Central memory CD8-positive, alpha-beta T cell (primary cell): ENCODE measurements at places on chromosomes 1 and 21.

DNA sequence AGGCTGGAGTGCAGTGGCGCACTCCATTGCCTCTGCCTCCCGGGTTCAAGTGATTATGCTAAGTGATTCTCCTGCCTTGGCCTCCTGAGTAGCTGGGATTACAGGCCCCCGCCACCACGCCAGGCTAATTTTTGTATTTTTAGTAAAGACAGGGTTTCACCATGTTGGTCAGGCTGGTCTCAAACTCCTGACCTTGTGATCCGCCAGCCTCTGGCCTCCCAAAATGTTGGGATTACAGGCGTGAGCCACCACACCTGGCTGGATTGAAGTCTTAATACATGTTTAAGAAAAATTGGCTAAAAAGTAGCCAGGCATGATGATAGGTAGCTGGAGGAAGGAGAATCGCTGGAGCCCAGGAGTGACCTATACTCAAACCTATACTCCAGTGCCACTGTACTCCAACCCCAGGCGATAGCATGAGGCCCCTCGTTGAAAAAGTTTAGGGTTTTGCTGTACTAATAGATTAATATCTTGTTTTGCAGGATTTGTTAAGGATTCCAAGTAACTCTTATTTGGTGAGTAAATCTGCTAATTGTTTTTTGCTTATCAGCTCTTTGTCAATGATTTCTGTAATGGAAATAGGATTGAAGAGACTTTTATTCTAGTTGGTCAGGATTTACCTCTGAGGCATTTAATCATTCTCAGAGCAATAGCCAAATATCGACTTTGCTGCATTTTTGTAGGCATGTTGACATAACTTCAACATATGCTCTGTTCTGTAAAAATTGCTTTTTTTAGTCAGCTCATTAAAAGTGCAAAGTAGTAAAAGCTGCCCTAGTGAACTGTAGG, 2.0 kb downstream of the RCC1 start:
- H3K27ac ChIP-seq, result peak overlapping the region; percentile 93

- no peaks in the 10 kb centered on the region for H3K36me3 ChIP-seq
- H3K4me3 ChIP-seq, result no peak overlapping the region
- no peak for DNase-seq
- H3K4me1 ChIP-seq, result peaks cover 3% of the 10 kb centered on the region
- H3K27ac ChIP-seq, result no peak overlapping the region
Observed at GRCh38 chr1:5312862-5313261, 658.5 kb downstream of the AJAP1 start.

- H3K27ac ChIP-seq, result no peak overlapping the region
- no peak for DNase-seq
- H3K4me3 ChIP-seq, result no peak overlapping the region
- peaks cover 2% of the 10 kb centered on the region for H3K36me3 ChIP-seq
- peaks cover 14% of the 10 kb centered on the region for H3K27me3 ChIP-seq
- H3K4me1 ChIP-seq, result peaks cover 6% of the 10 kb centered on the region
Observed at GRCh38 chr1:228472655-228473054, 14.5 kb upstream of the RNF187 start.

- H3K36me3 ChIP-seq, result peaks cover 66% of the 10 kb centered on the region
- peak overlapping the region; percentile 86 for H3K27ac ChIP-seq
- peak overlapping the region; percentile 51 for H3K4me3 ChIP-seq
- no peaks in the 10 kb centered on the region for H3K27me3 ChIP-seq
- no peak for DNase-seq
Observed at GRCh38 chr1:155966135-155966534, 12.2 kb downstream of the ARHGEF2 start.

DNA sequence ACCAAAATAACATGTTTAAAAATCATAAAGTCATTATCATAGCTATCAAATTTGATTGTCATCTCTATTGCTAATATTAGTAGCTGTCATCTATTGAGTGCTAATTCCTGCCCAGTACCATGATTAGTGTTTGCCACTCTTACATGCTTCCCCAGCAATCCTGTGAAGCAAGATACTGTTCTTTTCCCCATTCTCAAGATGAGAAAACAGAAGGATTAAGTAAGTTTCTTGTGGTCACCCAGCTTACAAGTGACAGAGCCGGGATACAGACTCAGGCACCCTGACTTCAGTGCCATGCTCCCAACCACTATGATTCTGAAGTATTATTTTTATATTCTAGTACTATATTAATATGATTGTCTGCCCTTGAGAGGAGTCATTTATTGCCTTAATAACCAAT, 36.5 kb downstream of the LRRC8C start:
- H3K36me3 ChIP-seq, result peaks cover 8% of the 10 kb centered on the region
- peak overlapping the region; percentile 33 for H3K4me3 ChIP-seq
- H3K27me3 ChIP-seq, result no peaks in the 10 kb centered on the region
- peaks cover 87% of the 10 kb centered on the region for H3K4me1 ChIP-seq
- peak overlapping the region; percentile 80 for H3K27ac ChIP-seq
- no peak for DNase-seq

DNA sequence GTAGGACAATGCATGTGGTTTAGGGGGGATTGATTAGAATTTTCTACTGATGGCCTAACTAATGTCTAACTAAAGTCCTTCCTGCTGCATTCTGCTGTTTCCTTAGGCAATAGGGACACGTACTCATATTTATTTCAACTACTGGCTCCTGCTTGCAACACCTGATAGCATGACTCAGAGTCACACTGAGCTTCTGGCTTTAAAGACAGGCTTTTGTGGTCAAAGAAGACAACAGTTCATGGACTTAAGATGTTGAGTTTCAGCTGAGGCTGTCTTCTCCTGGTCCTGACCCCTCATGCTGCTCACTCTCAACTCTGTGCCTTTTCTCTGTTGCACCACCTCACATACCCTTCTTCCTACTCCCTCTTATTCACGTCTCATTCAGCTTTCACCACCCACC, 29.1 kb upstream of the TRABD2B start:
- DNase-seq, result no peak
- no peak overlapping the region for H3K27ac ChIP-seq
- H3K4me1 ChIP-seq, result no peaks in the 10 kb centered on the region
- no peaks in the 10 kb centered on the region for H3K36me3 ChIP-seq
- H3K4me3 ChIP-seq, result no peak overlapping the region
- H3K27me3 ChIP-seq, result peaks cover 30% of the 10 kb centered on the region

DNA sequence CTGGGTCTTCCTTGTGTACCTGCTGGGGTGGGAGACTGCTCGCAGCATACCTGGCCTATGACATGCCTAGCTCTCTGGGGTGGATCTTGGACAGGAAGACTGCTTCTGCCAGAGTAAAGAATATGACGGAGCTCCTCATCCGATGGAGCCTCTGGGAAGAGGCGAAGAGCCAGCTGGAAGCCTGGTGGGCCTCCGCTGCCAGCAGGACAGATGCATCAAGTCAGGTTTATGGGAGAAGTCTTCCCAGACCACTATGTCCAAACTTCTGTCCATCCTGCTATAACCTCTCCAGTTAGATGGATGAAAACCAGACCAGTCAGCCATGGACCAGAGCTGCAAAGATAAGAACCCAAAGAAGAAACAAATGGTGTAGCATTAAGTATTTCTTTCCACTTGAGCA, 27.7 kb upstream of the NGF start:
- no peaks in the 10 kb centered on the region for H3K27me3 ChIP-seq
- H3K27ac ChIP-seq, result no peak overlapping the region
- no peaks in the 10 kb centered on the region for H3K4me1 ChIP-seq
- H3K4me3 ChIP-seq, result no peak overlapping the region
- H3K36me3 ChIP-seq, result no peaks in the 10 kb centered on the region

- no peak overlapping the region for H3K4me3 ChIP-seq
- no peaks in the 10 kb centered on the region for H3K36me3 ChIP-seq
- no peaks in the 10 kb centered on the region for H3K27me3 ChIP-seq
- no peak overlapping the region for H3K27ac ChIP-seq
- DNase-seq, result no peak
Observed at GRCh38 chr21:25097648-25098047, 509.6 kb downstream of the MRPL39 start.

GRCh38 chr1:43137445-43138052, 34.5 kb downstream of the EBNA1BP2 start:
- H3K4me1 ChIP-seq, result no peaks in the 10 kb centered on the region
- H3K4me3 ChIP-seq, result no peak overlapping the region
- DNase-seq, result no peak
- peaks cover 64% of the 10 kb centered on the region for H3K27me3 ChIP-seq
- no peaks in the 10 kb centered on the region for H3K36me3 ChIP-seq

- no peaks in the 10 kb centered on the region for H3K27me3 ChIP-seq
- peaks cover 3% of the 10 kb centered on the region for H3K36me3 ChIP-seq
- H3K27ac ChIP-seq, result no peak overlapping the region
- peaks cover 22% of the 10 kb centered on the region for H3K4me1 ChIP-seq
Observed at GRCh38 chr1:3905953-3906671, 6.0 kb upstream of the C1orf174 start.

GRCh38 chr1:145885738-145886287, at the start of gene ANKRD35:
TSS of gene ANKRD35 (minus strand) at chr1:145885866. CDS start at chr1:145885758, 108 bp downstream.
- peak within 1 kb of the TSS; percentile 69 for H3K4me3 ChIP-seq
- peaks cover 31% of the 10 kb centered on the region for H3K27me3 ChIP-seq
- H3K27ac ChIP-seq, result no peak within 1 kb of the TSS
- DNase-seq, result peak; percentile 79
- H3K4me1 ChIP-seq, result peaks cover 12% of the 10 kb centered on the region

GRCh38 chr1:116766616-116767469, 12.6 kb downstream of the CD2 start:
- H3K4me1 ChIP-seq, result peaks cover 100% of the 10 kb centered on the region
- H3K27ac ChIP-seq, result peak overlapping the region; percentile 98
- no peaks in the 10 kb centered on the region for H3K27me3 ChIP-seq
- peak overlapping the region; percentile 96 for H3K4me3 ChIP-seq

DNA sequence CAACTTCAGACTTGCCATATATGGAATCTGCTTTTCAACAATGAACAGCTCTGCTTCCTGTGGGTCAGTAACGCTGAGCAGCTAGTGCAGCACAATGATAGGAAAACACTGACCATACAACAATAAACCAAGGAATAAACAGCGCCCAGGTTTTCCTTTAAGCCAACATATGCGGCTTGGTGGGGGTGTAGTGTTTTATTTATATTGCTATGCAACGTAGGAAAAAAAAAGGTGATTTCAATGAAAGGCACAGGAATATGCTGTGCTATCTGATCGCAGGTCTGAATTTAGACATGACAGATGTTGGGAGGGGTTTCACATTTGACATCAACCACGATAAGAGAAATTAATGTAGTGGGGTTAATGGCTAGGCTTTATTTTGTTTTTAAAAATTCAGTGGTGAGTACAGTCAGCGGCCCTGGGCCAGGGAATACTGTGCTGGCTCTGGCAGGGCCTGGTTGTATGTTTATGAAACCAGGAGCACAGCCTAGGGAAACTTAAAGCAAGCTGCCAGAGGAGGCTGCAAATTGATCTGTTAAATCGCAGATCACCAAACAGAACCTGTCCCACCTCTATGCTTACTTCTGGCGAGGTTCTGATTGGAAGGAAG, 4.3 kb downstream of the TSPAN2 start:
- H3K36me3 ChIP-seq, result peaks cover 6% of the 10 kb centered on the region
- H3K27me3 ChIP-seq, result no peaks in the 10 kb centered on the region
- DNase-seq, result no peak
- H3K27ac ChIP-seq, result peak overlapping the region; percentile 54
- peaks cover 30% of the 10 kb centered on the region for H3K4me1 ChIP-seq

DNA sequence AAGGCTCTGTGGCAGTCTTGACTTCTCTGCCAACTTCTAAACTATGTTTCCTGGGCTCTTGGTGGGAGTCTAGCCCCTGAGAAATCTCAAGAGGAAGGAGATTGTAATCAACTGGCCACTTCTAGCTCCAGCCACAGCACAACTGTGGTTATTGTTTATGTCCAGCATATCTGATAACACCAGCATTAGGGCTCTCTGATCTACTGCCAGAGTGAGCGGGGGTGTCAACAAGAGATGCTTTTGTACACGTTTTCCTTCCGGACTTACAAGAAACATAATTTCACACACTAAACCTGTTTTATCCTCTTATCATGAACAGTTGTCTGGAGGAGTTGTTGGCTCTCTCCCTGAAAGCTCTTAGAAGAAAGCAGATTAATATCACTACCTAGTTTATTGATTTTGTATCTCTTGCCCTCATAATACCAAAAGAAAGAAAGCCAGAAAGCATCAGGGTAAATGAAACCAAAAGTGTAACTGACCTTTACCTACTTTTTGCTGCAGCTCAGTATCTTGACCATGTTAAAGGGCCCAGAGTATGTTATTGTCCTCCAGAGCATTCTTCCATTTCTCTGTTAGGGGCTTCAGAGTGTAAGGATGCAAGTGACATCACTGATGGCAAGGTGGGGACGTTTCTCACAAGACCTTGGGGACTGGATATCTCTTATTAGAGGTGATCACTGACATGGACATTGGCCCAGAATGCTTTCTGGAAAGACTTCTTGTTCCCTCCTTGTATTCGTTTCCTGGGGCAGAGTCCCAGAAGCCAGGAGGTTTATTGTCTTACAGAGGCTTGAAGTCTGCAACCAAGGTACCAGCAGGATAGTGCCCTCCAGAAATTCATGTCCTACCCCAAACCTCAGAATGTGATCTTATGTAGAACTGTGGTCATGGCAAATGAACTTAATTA, 9.6 kb upstream of the SH2D1B start:
- peaks cover 89% of the 10 kb centered on the region for H3K27me3 ChIP-seq
- no peaks in the 10 kb centered on the region for H3K36me3 ChIP-seq
- no peak for DNase-seq
- no peaks in the 10 kb centered on the region for H3K4me1 ChIP-seq
- no peak overlapping the region for H3K4me3 ChIP-seq
- H3K27ac ChIP-seq, result no peak overlapping the region

GRCh38 chr1:118077331-118078045, 107.5 kb downstream of the SPAG17 start:
- no peak overlapping the region for H3K27ac ChIP-seq
- H3K4me1 ChIP-seq, result no peaks in the 10 kb centered on the region
- no peak overlapping the region for H3K4me3 ChIP-seq
- peaks cover 8% of the 10 kb centered on the region for H3K27me3 ChIP-seq
- no peak for DNase-seq
- H3K36me3 ChIP-seq, result peaks cover 3% of the 10 kb centered on the region

GRCh38 chr1:112937070-112937469, 18.9 kb downstream of the SLC16A1 start:
- DNase-seq, result no peak
- H3K27ac ChIP-seq, result no peak overlapping the region
- no peaks in the 10 kb centered on the region for H3K4me1 ChIP-seq
- H3K27me3 ChIP-seq, result no peaks in the 10 kb centered on the region
- peaks cover 3% of the 10 kb centered on the region for H3K36me3 ChIP-seq

- H3K4me1 ChIP-seq, result no peaks in the 10 kb centered on the region
- no peak overlapping the region for H3K27ac ChIP-seq
Observed at GRCh38 chr1:79353224-79353623, 346.7 kb upstream of the ADGRL4 start.

- H3K4me3 ChIP-seq, result no peak overlapping the region
- H3K27ac ChIP-seq, result no peak overlapping the region
- no peaks in the 10 kb centered on the region for H3K36me3 ChIP-seq
- no peaks in the 10 kb centered on the region for H3K4me1 ChIP-seq
Observed at GRCh38 chr21:23725576-23725975, 1881.7 kb downstream of the MRPL39 start.

GRCh38 chr21:42466700-42467099, 29.3 kb downstream of the RSPH1 start:
- no peak for DNase-seq
- H3K4me1 ChIP-seq, result peaks cover 29% of the 10 kb centered on the region
- H3K27ac ChIP-seq, result peak overlapping the region; percentile 39
- H3K27me3 ChIP-seq, result no peaks in the 10 kb centered on the region
- peaks cover 4% of the 10 kb centered on the region for H3K36me3 ChIP-seq
